GM03348 (cell line): ENCODE measurements at places on chromosomes 2 and 18.

DNA sequence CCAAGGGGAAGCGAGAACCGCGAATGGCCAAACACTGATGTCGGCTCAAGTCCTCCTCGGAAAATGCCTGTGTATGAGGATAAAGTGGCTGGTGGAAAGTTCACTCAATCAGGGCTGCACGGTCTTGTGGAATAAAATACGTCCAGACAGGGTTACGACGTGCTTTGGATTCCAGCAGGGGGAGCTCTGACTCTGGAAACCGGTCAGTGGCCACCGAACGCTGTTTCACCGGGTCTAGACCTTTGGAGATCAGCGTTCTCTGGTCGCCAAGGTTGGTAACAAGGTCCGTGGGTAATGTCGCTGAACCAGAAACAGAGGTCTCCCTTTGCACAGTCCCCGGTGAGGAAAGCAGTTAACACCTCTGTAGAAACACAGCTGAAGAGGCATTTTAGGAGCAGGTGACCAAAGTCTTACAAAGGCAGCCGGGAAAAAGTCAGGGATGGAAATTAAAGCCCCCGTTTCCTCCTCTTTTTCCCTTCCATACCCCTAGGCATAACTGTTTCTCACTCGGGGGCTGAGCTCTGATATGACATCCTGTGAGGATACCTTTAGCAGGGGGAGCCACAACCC is 47.8 kb downstream of the CDCA7 start:
- peak; percentile 88 for DNase-seq

- DNase-seq = peak; percentile 15
Observed at GRCh38 chr2:82968358-82968757, 1490.7 kb downstream of the SUCLG1 start.

- DNase-seq = no peak
Observed at GRCh38 chr2:218260742-218261422, at the start of gene GPBAR1. TSS of gene GPBAR1 (plus strand) at chr2:218261015. CDS start at chr2:218262725, 1,710 bp downstream.

GRCh38 chr18:45642802-45643201 is 27.5 kb downstream of the SLC14A2 start:
- no peak for DNase-seq

DNA sequence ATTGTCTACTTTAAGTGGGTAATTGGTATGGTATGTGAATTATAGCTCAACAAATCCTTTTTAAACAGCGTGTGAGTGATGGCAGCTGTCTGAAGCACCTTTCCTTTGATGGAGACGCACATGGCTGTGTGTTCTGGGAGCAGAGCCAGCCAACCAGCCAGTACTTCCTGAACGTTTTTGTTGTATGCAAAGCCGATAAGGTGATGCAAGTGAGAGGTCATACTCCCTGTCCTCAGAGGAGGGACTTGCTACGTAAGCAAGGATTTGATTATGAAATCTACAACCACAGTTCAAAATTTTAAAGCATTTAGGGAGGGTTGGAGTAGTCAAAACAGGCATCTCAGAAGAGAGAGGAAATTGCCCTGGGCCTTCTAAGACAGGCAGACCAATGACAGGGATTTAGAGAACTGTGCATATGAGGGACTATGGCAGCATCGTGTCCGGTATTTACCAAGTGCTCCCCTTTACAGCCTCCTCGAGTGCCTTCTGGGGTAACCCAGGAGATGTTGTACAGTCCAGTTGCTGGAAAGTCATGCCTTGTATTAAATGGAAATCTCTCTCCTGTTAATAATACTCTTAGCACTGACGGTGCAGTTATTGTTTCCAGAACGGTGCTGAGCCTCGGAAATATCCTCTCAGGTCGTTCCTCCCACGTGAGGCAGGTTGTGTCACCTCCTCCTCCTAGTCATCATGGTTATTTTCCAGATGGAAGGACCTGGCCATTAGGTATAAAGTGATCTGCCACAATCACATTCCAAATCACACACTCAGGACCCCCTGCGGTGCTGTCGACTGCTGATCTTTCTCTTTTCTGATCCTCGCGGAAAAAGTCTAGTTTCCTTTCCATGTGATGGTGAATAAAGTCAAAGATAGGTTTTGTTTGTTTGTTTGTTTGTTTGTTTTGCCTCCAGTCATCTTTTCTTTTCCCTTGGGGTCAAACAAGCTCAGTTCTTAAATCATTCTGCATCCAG is 28.4 kb downstream of the ARHGEF4 start:
- DNase-seq = no peak
